ENCODE measurements at places on chromosomes 16 and 17.

DNA sequence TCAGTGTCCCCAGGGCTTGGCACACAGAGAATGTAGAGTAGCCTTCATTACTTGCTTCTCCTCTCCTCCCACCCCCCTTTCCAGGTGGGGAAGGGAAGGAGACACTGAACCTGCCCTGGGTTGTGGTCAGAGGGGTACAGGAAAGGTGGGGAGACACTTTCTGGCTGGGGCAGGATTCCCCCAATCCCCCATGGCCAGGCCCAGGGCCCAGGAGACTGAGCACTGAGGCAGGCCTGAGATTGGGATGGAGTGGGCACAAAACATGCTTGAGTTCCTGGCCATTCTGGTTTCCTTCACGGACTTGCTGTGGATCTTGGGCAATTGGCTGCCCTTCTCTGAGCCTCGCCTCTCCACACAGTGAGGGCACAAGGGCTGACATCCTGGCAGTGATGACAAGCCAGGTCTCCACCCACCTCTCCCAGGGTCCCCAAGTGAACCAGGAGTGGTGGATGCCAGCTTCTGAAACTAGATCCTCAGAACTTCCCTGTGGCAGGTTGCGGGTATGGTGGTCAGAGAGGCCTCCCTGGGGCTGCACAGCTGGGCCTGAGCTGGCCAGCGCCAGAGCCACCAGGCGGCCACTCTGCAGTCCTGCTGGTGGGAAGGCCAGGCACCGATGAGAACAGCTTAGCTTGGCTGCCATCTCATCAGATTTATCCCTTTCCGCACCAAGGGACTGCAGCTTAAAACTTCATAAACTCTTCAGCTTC lies 9.3 kb downstream of the ZNF629 start:
- DNase-seq: no peak

DNA sequence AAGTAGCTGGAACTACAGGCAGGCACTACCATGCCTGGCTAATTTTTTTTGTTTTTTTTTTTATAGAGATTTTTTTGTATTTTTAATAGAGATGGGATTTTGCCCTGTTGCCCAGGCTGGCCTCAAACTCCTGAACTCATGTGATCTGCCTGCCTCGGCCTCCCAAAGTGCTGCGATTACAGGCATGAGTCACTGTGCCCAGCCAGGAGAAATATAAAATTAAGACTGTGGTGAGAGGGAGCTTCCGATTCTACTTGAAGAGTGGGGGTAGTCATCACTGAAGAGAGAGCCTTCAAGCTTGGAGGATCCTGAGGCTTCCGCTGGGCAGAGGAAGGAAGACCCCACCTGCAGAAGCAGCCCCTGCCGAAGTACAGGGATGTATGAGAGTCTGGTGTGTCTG lies 34.4 kb upstream of the RGS9 start:
- DNase-seq: no peak

GRCh38 chr17:20086416-20087076 lies 77.4 kb downstream of the SPECC1 start:
- DNase-seq: no peak

GRCh38 chr16:28308794-28309584 lies 16.7 kb downstream of the SBK1 start:
- no peak for DNase-seq

- DNase-seq: no peak
These were observed 662.5 kb upstream of the SALL1 start for GRCh38 chr16:51813609-51814008.

DNA sequence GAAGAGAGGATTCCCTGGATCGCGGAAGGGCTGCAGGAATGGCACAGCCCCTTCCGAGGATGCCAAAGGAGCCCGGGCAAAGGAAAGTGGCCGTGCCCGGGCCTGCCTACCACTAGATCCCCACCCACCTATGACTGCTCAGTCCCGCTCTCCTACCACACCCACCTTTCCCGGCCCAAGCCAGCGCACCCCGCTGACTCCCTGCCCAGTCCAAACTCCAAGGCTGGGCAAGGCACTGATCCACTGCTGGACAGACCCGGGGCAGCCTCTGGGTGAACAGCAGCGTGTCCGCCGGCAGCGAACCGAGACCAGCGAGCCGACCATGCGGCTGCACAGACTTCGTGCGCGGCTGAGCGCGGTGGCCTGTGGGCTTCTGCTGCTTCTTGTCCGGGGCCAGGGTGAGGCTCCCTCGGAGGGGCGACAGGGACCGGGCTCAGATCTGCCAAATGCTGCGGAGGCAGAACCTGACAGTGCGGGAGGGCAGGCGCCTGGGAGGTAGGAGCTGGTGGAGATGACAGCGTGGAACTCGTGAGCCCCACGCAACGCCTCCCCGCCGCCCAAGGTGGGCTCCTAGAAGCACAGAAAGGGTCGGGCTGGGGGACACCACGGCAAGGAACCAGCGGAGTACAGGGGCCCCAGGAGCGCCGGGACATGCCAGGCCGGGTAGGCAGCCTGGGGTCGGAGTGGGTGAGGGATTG lies at the start of gene CES2:
Gene CES2 (plus strand): TSS at position 203 of the 698 bp plus-strand sequence. CDS start 120 bp downstream, at position 323.
- no peak for DNase-seq

DNA sequence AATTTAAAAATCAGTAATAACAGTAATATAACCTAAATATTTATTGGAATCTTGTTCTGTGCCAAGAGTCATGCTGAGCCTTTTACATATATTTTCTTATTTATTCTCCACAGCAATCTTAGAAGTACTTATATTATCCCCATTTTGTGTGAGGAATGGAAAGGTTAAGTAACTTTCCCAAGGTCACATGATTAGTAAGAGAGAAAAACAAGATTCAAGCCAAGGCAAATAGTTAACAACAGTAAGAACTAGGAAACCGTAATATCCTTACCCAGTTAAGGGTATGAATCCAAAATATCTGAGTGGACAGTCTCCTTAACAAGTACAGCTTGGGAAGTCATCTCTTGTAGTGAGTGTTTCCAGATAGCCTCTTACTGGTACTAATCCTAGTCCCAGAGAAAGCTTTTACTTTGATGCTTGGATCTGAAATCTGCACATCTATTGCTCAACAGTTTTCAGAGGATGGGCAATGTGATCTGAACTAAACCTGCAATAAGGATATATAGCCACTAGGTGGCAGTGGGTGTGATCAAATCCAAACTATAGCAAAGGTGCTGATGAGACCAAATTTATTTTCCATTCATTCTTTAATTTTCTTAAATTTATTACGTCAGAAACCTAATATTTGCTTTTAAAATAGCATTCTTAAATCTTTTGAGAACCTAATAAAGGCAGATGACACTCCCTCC lies 23.3 kb downstream of the SHISA6 start:
- no peak for DNase-seq

DNA sequence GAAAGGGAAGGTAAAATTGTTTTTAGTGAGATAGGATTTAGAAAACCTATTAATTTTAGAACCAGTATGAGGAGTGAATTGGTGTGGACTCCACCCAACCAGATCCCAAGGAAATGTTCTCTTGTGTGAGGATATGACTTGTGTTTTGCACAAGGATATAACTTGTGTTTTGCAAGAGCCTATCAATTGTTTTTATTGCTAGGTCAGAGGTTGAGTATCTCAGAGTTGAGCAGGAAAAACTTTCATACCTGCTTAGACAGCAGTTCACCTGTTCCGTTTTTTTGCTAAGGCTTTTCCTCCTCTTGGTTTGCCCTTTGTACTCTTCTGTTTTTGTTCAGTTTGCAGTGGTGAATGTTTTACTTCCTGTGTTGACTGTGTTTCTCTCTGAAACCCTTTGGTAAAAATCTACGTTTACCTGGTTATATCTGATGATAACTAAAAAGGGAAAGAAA lies 5.1 kb downstream of the NBR1 start:
- no peak for DNase-seq

DNA sequence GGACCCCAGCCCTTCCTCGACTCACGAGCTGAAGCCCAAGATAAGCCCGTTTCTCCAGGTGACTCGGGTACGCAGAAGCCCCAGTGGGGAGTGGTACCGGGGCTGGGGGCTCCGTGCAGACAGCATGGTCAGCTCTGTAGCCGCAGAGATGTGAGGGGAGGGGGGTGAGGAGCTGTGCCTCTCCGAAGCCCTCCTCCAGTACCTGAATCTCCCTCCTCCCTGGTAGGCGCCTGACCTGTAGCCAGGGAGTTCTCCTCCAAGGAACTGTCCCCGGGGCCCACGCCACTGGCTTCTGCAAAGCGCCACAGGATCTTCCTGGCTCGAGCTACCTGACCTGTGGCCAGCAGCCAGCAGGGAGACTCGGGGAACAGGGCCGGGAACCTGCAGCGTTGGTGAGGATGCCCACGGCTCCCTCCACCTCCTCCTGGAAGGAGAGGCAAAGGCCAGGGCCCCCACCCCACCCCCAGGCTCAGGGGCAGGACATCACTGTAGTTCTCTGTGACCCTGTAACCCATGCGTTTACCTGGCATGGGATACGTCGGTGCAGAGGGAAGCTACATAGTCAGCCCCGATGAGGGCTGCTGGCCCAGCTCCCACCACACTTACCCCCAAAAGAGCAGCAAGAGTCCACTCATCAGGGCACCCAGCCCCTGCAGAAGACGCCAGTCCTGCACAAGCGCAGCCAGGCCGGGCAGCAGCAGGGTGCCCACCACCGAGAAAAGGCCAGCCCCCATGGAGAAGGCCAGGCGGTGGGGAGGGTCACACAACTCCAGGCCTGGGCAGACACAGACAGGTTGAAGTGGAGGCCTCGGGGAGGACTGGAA lies 1.7 kb downstream of the SLC22A31 start:
- DNase-seq: no peak

GRCh38 chr17:205148-205669 lies 23.8 kb upstream of the DOC2B start:
- DNase-seq: no peak

GRCh38 chr16:79168321-79168720 lies 432.2 kb downstream of the MAF start:
- no peak for DNase-seq

- DNase-seq: no peak
These were observed 94.4 kb downstream of the SPACA3 start for GRCh38 chr17:33086041-33086440.

DNA sequence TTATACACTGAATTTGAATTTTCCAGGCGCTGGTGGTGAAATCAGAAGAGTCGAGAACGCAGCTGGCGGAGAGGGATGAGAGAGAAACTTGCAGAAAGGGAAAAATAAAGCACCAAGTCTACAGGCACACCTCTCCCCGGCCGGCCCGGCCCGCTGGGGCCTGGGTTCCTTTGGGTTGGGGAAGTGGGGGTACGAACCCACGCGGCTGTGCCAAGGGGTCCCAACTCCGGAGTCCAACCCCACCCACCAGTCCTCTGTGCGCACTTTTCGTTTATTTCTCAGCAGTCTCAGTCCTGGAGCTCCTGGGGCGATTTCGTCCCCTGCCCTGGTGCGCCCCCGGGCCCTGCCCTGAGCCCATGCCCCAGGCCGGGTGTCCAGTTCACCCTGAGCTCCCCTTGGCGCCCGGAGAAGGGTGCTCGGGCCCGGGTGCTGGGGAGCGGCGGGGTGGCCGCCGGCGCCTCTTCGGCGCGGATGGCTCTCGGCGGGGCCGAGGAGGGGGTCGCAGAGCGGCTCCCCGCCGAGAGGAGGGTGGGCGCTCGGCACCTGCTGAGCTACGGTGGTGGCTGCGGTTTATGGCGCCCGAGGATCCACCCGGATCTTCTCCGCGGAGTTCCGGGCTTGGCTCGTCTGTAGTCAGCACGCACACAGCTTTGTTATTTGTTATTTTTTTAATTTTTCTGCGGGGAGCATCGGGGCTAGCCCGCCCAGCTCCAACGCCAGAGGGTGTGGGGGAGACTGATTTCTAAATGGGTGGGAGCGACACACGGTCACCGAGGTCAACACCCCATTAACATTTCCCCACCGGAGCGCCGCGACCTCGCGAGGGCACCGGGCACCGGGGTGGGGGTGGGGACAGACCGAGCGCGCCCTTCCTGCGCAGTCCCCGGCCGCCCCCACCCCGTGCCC lies 15.7 kb upstream of the CBX8 start:
- DNase-seq: no peak

GRCh38 chr17:15171167-15172047 lies 93.7 kb downstream of the PMP22 start:
- DNase-seq: no peak

- DNase-seq: no peak
These were observed 528.0 kb downstream of the MAF start for GRCh38 chr16:79072517-79072916.

DNA sequence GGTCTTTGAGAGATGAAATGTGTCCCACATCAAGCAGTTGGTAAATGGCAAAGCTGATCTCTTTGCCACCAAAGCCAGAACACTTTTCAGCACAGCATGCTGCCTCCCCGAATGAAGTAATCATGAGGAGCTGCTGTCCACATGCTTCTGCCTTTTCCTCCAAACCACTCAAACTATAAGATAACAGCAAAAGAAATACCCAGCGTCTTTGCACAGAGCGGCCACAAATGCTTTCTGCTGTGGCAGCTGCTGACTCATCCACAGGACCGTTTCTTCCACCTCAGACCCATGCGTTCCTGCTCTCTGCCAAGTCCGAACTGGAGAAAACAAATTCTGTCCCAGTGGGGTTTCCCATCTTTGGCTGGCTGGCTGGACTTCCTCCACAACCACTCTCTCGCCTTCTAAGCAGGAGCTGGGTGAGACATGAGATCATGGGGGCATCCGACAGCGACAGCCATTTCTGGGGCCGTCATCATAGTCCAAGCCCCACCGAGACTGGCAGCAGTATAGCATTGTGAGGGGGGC lies 27.1 kb downstream of the TBC1D3B start:
- no peak for DNase-seq

GRCh38 chr16:24700549-24701392 lies 28.7 kb upstream of the TNRC6A start:
- no peak for DNase-seq

- no peak for DNase-seq
These were observed 20.5 kb downstream of the CDC42EP4 start for GRCh38 chr17:73291260-73291801.

DNA sequence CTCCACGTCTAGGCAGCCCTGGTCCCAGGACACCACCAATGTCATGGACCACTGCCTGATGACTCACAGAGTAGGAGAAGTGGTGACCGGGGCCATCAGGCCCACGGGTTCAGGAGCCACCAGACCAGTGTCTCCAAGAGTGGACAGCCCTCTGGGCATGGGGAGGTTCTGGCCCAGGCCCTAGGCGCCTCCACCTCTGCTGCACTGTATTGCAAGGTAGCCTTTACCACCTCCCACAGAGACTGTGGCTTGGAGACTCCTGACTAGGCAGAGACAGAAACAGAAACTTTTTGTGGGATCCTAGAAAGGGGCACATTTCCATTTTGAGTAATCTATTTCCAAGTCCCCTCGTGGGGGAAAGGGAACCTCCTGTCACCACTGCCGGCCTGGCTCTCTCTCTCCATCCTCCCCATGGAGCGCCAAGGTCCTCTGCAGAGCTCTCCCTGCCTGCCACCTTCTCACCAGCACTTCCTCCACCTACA lies 2.9 kb downstream of the CDIP1 start:
- no peak for DNase-seq

GRCh38 chr17:71338396-71338795 lies 782.4 kb upstream of the SOX9 start:
- DNase-seq: no peak

GRCh38 chr17:74210191-74211140 lies 2.9 kb upstream of the TTYH2 start:
- peak; percentile 58 for DNase-seq
